ENCODE measurements at places on chromosomes 12 and 14.

DNA sequence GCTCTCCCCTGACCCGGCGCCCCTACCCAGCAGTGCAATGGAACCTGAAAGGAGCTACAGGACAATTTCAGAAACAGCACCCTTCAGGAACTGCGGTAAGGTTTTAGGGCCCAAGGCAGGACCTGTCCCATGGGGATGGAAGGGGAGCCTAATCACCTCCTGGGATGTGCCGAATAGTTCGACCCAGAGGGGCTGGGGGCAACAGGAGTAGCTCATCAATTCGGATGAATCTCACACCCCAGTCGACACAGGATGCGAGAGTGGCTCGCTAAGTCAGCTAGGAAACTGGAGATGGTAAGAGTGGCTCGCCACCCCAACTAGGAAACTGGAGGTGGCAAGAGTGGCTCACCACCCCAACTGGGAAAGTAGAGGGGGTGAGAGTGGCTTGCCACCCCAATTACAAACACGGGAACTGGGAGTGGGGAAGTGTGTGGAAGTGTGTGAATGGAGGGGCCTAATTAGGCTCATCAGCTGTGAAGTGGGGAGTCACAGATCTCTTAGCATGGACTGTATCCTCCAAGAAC, 57.1 kb downstream of the DHRS2 start:
- DNase-seq: no peak

GRCh38 chr12:113135178-113136127, at the start of gene RASAL1:
Gene RASAL1, minus strand, starts transcription at chr12:113135761. Its CDS starts 299 bp downstream, at chr12:113135462.
- peak; percentile 88 for DNase-seq

DNA sequence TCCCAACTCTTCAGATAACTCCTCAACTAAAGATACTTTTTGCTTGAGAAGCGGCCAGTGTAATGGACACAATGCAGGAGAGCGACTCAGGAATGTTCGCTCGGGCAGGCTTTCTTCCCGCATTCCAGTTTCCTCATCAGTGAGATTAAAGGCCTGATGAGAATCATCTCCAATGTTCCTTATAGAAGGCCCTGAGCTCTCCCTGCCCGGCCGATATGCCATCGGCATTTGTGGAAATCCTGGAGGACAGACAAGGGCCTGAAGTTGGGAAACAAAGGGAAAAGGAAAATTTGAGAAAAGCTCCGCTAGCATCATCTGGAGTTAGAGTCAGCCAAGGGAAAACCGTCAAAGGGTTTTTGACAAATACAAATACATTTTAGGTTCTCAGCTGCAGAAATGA, 38.0 kb upstream of the FOXN3 start:
- no peak for DNase-seq

GRCh38 chr12:40152783-40153383, 47.0 kb upstream of the SLC2A13 start:
- DNase-seq: peak; percentile 74

- DNase-seq: no peak
Observed at GRCh38 chr12:76876696-76877229, 2.1 kb downstream of the CSRP2 start.

DNA sequence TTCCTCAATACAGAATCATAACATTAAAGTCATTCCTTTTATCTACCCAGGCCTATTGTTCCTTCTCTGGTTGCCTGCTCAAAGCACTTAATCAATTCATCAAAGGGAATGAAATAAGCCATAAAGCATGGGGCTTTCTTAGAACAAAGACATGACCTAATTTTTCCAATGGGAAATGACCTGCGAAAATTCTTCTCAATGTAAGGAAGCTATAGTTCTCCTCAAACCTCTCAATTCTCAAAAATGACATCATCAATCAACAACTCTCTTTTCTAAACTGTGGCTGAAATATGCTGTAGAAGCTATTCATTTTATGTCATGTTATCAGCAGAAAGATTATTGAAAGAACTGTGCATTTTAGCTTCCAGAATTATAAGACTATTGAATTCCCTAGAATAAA, 116.0 kb upstream of the PTPRR start:
- no peak for DNase-seq

DNA sequence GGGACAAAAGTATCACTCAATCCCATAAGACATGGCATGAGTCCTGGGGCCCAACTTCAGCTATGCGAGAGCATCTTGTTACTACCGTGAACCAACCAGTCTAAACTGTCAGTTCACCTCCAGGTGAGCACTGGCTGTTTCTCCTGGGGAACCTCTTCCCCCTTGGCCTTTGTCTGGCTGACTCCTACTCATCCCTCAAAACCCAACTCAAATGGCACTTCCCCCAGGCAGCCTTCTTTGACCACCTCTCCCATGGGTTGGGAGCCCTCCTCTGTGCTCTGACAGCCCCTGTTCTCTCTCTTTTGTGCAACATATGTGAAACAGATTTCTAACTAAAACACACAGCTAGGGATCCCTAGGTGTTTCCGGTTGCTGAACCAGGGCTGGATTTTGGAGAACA, 37.7 kb downstream of the FOXN4 start:
- DNase-seq: no peak

DNA sequence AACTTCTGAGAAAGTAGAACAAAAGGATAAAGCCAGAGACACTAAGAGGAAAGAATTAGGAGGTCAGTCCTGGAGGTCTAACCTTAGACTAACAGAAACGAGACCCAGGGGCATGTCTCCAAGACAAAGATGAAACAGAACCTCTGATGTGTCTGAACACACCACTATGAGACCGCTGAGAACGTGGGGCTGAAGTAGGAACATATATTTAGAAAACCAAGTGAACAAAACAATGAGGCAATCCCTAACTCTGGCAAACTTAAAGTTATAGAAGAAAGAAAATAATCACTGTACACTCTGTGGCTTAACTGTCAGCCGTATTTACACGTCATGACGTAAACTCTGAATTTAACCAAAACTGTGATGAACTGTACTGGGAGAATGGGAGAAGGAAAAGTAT, 17.9 kb downstream of the KCTD10 start:
- DNase-seq: no peak

- DNase-seq: no peak
Observed at GRCh38 chr12:68129979-68130378, 29.6 kb downstream of the IFNG start.

GRCh38 chr14:65110525-65110924, 8.2 kb upstream of the MAX start:
- DNase-seq: no peak

GRCh38 chr14:93544212-93544611, 113.5 kb downstream of the UNC79 start:
- DNase-seq: no peak

GRCh38 chr14:103496776-103497175, 25.9 kb downstream of the CKB start:
- DNase-seq: no peak

GRCh38 chr14:82905762-82906161, 1372.1 kb upstream of the SEL1L start:
- no peak for DNase-seq

DNA sequence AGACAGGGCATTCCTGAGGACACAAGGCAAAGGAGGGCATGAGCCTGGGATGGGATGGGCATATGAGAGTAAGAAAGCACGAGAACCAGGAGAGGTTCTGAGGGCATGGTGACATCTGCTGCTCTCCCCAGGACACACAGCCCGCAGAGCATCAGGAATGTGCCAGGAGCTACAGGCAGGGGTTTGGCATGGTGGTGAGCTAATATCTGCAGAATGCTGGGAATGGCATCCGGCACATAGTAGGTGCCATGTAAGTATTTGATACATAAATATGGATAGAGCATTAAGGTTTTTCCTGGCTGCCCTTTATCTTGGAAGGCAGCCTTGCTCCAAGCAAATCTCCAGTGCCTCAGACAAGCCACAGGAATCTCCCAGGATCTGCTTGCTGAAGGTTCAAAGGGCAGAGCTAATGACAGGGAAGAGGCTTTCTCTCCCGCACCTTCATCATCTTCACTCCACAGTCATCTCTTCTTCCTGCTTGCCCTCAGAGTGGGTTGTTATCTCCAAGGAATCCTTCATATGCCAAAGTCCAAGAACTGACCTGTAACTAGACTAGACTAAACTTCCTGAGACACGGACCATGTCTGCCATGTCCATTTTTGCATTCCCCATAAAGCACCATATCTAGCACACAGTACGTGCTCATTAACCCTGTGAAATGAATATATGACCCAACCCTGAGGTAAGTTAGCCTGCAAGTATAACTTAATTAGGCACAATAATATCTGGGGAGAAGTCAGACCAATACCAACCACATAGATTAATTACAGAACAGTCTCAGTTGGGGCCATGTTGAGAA, 62.0 kb upstream of the SCN8A start:
- DNase-seq: no peak
